ENCODE measurements at places on chromosomes 4 and X.

DNA sequence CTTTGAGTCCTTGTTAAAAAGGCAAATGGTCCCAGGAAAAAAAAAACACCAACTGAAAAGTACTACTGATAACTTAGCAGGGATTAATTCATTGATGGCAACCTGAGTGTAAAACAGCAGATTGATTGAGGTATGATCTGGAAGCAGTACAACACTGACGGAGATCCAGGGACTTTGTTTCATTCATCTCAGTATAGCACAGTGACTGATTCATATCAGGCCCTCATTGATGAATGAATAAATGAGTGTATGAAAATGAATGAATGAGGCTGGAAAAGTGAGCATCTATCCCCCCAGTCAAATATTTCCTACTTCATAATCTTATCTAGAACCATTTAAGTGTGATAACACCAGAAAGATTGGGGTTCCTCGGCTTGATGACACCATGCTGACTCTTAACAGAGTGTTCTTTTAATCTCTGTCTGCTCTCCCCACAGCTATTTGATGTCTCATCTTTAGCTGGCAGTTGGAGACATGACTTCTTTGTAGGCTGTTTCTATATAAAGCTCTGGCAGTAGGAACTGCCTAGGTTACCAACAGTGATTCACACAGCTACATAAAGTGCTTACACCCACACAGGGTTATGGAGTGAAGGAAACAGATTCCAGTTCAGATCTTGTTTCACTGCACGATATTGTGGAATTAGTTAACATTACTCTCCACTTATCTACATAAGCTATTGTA is 18.6 kb upstream of the RNF128 start:
- no peak for DNase-seq

DNA sequence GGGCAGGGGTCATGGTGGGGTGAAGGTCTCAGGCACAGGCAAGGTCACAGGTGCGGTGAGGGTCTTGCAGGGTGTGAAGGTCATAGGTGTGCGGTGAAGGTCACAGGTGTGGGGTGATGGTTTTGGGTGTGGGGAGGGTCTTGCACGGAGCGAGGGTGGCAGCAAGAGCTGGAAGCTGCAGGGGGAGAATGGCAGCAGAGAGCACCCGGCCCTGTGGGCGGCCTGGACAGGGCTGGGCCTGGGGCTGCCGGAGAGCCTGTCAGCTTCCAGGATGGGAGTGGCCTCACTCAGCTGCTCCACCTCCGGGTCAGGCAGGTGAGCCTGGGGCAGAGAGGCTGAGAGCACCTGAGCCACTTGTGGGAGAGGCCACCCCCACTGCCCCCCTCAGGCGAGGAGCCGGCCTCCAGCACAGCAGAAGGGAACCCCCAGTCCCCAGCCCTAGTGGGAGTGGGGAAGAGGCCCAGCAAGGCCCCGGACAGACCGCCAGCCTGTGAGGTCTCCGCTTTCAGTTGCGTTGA is 1.5 kb downstream of the MSANTD1 start:
- no peak for DNase-seq

GRCh38 chrX:111857534-111858060 is 18.4 kb upstream of the TRPC5OS start:
- DNase-seq = no peak

- DNase-seq = no peak
Measured at GRCh38 chr4:121790976-121791375, 10.1 kb upstream of the EXOSC9 start.

DNA sequence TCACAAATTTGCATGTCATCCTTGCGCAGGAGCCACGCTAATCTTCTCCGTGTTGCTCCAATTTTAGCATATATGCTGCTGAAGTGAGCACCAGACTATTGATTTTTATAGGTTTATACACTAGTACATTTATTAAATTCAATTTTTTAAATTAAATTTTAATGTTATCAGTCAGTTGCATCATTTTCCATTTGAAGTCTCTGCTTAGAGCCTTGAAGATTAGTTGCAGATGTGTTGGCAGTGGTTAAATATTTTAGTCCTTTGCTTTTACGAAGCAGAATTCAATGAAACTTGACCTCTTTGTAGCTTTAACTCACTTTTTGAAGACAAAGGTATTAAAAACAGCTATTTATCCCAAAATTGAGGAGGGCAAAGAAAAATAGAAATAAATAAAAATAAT is 16.5 kb downstream of the TRAPPC11 start:
- DNase-seq = no peak

DNA sequence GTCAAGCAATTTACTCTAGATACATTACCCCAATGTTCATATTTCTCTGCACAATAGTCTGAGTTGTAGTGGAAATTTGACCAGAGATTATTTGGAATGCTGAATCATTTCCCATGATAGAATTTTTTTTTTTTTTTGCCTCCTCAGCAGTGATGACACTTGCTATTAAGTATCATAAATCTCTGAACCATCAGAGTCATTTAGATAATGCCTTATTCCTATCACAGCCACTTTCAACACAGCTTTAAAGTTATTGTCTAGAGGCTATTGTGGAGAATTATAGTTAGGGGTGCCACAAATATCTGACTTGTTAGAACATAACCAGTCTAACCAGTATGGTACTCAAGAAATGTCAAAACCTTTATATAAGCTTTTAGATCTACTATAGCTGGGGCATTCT is 79.8 kb downstream of the LCORL start:
- DNase-seq = no peak

GRCh38 chr4:100268789-100269188 is 78.5 kb upstream of the DDIT4L start:
- no peak for DNase-seq

- no peak for DNase-seq
Measured at GRCh38 chr4:17093481-17093880, 195.0 kb upstream of the LDB2 start.

GRCh38 chr4:168682898-168683500 is 186.1 kb downstream of the PALLD start:
- no peak for DNase-seq

- DNase-seq = no peak
Measured at GRCh38 chr4:75511841-75512240, 2.4 kb downstream of the RCHY1 start.

- DNase-seq = no peak
Measured at GRCh38 chr4:85938902-85939301, 421.0 kb downstream of the MAPK10 start.

DNA sequence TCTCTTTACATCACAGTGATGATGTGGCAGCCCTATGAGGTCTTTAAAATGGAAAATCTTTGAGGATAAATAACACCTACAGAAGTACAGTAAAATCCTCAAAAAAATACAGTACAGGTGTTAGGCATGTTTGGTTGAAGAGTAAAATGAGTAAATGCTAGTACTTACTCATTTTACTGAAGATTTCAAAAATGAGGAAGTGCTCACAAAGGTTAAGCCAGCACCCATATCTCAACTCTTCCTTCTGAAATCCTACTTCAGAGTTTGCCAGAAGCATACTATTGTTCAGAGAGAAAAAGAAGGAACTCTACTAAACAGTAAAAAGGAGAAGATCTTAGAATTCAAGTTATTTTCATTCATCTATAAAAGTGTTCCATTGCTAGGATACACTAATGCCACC is 130.9 kb downstream of the CBR4 start:
- DNase-seq = no peak

GRCh38 chrX:105462186-105462585 is 241.7 kb upstream of the TEX13A start:
- DNase-seq = no peak

DNA sequence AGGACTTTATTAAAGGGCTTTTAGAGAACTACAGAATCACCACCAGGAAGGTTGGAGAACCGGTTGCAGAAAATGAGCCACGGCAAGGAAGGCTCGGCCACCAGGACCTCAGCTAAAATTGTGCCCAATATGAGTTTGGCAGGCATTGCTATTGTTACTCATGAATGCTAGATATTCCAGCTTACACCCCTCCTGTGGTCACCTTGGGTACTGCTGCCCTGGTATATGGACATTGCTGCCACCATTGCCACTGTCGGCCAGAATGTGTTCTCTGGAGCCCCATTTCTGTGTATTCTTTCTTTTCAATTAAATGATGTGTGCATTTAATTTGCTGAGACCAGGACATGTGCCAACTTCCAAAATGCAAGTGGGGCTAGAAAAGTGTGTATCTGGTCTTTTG is 626.7 kb upstream of the BOD1L1 start:
- no peak for DNase-seq

DNA sequence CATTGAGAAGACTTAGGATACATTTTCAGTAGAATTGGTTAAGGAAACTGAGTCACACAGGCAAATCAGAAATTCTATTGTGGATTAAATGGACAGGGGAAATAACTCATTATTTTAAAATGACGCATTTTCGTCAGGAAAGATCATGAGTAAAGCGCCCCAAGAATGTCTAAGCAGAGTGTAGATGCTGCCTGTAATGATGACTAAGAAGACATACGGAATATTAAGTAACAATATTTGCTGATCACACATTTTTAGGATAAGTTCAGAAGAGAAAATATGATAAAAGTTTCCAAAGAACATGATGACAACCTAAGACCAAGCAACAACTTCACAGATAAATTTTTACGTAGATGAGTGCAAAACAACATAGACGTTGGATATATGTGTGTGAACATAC is 596.3 kb upstream of the TENM3 start:
- no peak for DNase-seq

GRCh38 chrX:130834149-130834548 is 68.9 kb downstream of the ENOX2 start:
- no peak for DNase-seq

GRCh38 chr4:156615066-156615531 is 356.5 kb downstream of the PDGFC start:
- DNase-seq = no peak

- no peak for DNase-seq
Measured at GRCh38 chr4:24103434-24104157, 213.7 kb upstream of the PPARGC1A start.

GRCh38 chr4:182233310-182234090 is 9.7 kb upstream of the TENM3 start:
- no peak for DNase-seq

DNA sequence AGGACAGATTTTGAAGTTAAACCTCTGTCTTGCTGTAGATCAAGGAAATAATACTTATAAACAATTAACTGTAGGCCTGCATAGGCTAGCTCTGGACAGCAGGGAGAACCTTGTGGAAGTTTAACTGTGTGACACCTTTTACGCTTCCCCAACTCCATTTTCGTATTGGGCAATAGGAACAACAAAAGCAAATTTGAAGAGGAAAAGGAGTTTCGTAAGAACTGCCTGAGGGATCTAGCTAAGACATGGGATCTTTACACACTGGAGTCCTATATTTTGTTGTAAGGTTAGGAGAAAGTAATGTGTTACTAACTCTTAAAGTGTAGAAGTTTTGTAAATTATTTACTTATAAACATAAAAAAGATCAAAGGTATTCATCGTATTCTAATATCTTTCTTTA is 324.9 kb upstream of the CASK start:
- DNase-seq = no peak

All from CD4-positive, alpha-beta T cell (primary cell).